ENCODE measurements at places on chromosomes 1 and 21. TPM values are rescaled to one million over a fixed set of nuclear protein-coding genes. Genes with fewer than 3 reads are reported as not detected.

DNA sequence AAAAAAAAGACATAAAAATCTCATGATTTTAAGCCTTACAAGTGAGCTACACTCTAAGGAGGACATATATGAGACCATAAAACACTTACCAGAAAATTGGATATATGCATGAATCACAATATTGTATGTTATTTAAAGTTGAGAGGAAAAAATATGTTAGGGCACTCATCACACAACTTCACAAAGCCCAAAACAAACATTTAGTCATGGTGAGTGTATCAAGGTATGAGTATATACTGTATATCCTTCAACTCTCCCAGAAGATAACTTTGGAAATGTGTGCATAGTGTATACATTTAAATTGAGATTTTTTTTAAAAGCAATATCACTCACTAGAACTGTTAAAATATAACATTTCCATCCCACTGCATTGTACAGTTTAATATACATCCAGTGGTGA is 259.3 kb downstream of the SRGAP2C start:
- no peak for DNase-seq

DNA sequence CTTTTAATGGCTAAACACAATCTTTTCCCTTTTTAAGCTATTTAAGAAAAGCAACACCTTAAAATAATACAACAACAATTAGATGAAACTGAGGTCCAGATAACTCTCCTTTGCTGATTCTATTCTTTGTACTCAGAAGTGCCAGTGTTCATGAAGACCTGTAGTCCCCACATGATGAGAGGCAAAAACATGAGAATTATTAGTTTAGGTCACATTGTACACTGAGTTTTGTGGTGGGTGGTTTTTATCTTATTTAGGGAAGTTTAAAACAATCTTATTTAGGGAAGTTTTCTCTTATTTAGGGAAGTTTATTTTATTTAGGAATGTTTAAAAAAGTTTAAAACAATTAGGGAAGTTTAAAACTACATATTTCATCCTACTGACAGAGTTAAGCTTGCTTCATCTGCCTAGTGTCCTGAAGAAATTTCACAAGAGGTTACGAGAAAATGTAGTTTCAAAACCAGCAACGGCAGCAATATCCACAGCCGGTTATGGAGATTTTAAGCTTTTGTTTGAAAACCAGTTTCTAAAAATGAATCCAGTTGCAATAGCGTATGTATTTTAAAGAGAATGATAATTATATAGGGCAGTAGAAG is 7.8 kb upstream of the OR14I1 start:
- no peak for DNase-seq

DNA sequence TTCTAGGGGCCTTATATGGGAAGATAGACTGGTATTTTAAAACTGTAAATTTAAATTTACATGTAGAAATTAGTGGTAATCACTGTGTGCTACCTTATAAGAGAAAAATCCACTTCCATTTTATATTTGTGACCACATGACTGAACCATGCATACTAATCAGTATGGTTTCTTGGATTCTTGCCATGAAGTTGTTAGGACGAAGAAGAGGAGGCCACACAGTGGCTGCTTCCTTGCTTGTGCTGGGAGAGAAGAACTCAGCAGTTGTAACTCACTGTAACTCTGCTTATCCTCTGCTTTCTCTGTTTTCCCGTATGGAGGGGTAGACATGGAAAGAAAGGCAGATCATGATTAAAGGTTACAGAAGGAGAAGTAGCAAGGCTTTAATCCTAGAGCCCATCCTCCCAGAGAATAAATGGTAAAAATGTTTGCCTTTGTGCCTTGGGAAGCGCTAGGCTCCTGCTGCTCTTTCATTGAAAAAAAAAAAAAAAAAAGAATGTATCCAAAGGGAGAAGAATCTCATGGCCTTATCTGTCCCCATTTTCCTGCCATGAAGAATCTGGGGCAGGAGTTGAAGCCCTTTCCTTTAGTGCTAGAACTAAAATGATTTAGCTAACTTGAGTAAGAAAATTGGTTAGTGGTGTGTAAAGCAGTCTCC is 32.4 kb downstream of the KCTD3 start:
- DNase-seq = no peak

The EPHB2 gene
- total RNA-seq = 2.0 TPM
